Left renal cortex interstitium (tissue), 4 donors: ENCODE measurements at places on chromosomes 1 and 21. TPM values are rescaled to one million over a fixed set of nuclear protein-coding genes. Genes with fewer than 3 reads are reported as not detected.

DNA sequence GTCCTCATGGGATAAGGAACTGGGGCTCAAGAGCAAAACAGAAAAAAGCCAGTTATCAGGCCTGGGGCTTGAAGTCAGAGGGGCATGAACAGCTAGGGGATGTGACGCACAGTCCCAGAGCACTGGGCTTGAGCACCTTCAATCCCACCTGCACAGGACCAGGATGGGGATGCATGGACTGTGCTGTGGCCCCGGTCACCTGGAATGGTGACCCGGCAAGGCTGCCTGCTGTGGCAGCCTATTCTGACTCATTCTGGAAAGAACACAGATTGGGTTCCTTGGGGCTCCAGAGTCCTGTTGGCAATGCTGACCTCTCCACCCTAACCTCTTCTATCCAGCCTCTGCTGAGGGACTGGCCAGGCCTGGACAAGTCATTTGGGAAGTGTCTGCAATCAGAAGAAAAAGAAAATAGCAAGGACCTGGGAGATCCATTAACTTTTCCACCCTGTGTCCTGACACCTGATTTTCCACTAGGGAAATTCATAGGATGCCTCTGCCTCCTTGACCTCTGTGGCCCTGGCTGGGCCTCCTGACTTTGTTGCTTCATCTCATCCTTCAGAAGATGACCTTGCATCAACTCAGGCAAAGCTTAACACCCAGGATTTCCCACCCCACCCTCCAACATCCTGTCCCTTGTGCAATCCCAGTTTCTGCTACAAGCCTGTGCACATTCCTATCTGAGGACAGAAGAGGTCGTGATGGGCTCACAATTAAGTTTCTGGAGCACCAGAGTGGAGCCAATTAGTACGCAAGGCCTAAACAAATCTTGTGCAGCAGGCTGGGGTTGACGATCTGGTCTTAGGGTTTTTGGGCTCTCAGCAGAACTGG, 17.9 kb upstream of the FMOD start:
- DNase-seq, result no peak

DNA sequence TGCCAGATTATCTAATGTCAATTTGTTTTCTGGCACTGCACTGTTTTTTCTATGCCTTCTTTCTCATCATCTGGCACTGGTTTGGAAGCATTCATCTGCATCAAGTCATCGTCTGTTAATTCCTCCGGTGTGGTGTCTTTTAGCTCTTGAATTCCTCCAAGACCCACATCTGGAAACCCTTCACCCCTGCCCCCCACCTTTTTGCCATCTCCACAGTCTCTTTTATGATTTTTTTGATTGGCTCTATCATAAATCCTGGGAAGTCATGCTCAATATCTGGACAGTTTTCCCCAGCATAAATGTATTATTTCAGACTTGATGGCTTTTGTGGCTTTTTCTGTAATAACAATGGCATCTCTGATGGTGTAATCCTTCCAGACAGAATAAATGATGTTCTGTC, 10.4 kb upstream of the KCNK1 start:
- no peak for DNase-seq

DNA sequence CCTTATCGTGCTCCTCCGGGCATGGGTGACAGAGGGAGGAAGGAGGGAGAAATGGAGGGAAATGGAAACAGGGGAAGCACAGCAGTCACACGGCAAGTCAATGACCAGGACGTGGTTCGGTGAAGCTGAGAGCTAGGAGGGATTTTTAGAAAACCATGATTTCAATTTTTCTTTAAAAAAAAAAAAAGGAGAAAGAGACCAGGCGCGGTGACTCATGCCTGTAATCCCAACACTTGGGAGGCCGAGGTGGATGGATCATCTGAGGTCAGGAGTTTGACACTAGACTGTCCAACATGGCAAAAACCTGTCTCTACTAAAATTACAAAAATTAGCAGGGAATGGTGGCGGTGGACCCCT, 776 bp upstream of the TNFRSF9 start:
- no peak for DNase-seq

GRCh38 chr1:941588-942383, 17.3 kb downstream of the NOC2L start:
- no peak for DNase-seq

DNA sequence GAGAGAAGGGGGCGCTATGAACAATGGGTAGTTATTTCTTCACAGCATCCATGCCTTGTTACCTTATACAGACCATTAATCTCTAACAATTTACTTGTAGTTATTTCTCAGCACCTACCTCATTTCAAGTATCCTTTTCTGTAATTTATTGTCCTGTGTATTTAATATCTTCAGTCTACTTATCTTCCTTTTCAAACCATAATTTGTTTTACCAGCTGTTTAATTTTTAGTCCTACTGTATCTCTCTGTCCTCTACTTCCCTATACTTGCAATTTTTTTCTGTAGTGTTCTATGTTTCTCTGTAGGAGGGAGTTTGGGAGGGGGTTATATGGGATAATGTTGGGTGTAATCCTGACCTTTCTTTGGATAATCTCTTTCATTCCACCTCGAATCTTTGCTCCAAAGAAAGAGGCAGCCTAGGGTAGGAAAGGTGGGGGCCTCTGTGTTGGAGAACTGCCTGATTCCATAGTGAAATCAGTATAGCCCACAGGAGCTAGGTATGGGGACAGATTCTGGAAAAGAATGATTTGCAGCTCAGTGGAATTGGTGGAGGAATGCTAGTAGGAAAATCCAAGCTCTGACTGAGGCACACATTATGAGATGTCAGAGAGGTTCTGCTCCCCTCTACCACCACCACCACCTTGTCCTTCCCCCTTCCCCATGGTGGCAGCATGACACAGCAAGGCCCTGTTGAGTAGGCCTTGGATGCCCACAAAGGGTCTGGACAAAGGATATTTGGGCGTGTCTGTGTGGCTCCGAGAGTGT, 642 bp downstream of the MLLT11 start:
- DNase-seq, result no peak

The CFHR4 gene
- polyA plus RNA-seq, result not detected

The SPRR1B gene
- not detected for polyA plus RNA-seq

The KRTAP12-2 gene
- not detected for polyA plus RNA-seq

The PSEN2 gene
- 16.6 TPM for polyA plus RNA-seq

The VN1R5 gene
- polyA plus RNA-seq, result not detected

GRCh38 chr1:2580691-2581090, 5.9 kb upstream of the PRXL2B start:
- DNase-seq, result no peak

DNA sequence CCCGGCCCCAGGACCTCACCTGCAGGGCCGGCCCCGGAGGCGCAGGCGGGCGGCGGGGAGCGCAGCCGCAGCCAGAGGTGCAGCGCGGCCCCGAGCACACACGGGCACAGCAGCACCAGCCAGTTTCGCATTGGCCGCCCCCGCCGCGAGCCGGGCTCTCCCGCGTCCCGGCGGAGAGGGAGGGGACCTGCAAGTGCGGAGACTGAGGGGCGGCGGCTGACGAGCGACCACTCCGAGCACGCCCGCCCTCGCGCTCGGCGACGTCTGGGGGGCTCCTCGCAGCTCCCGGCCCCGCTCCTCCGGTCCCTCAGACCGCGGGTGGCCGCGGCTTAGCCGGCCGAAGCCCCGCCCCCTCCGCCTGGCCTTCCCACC, at the start of gene B3GALNT2:
TSS of gene B3GALNT2 (minus strand) at position 331 of the 372 bp plus-strand sequence. CDS start at position 131, 200 bp downstream.
- no peak for DNase-seq

The EXOC8 gene
- 12.4 TPM for polyA plus RNA-seq

GRCh38 chr1:67376381-67376780, 53.8 kb downstream of the SERBP1 start:
- DNase-seq, result no peak

DNA sequence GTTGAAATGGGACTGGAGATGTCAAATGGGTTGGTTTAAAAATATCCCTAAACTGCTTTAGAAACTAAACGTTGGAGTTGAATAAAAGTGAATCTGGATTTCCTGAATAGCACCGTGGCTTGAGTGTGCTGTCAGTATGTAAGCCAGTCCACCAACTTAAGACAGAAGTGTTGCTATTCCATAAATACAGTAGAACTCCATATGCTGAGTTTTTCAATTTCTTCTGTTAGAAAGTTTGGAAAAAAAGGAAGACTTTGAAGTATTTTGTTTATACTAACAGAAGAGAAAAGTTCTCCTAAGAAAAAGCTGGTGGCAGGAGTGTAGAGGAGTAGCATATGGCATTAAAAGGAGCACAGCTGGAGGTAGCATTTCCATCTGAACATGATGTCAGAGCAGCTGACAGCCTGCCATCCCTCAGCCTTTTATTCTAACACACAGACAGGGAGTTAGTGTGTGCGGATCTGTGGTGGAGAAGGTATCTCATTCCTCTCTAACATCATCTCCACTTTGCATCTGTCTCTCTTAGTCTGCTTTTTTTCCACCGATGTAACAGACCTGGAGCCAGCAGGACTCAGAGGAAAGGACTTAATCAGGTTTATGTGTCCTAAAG, at the start of gene ZBTB18:
TSS of gene ZBTB18 (plus strand) at position 449 of the 610 bp plus-strand sequence. CDS start at position 598, 149 bp downstream.
- no peak for DNase-seq

DNA sequence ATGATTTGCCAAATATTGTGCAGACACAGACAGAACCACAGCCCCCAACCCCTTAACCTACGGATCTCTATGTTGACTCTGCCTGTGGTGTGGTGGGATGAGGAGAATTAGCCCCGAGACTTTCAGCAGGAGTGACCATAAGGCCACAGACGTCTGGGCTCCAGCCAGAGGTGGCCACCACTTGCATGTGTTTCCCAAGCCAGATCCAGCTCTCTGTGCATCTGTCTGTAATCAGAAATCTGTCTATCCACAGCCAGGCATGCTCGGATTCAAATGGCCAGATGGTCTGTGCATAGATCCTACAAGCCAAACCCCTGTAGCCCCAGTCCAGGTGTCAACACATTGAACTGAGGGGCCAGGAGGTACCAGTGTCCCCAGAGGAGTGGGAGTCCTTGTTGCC, 140.6 kb downstream of the SYF2 start:
- DNase-seq, result no peak

DNA sequence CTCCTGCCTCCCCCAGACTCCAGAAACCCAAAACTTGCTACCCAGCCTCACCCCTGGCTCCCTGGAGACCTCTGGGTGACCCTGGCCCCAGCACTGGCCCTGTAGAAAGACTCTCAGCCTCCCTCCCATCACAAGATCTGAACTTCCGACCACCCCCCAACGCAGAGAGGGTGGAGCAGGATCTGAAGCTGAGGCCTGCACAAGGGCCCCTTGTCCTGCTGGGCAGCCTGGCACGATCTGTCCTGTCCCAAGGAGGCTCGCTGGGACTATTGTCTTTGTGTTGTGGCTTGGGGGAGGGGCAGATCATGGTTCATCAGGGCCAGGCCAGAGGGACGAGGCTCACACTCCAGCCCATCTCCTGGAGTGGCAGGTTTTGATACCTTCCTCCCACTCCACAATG, 20.0 kb downstream of the PHLDA3 start:
- no peak for DNase-seq

- DNase-seq, result no peak
Measured at GRCh38 chr1:33715195-33715811, 148.6 kb upstream of the HMGB4 start.

The MAP10 gene
- polyA plus RNA-seq, result 6.3 TPM

The SPRR2F gene
- not detected for polyA plus RNA-seq

DNA sequence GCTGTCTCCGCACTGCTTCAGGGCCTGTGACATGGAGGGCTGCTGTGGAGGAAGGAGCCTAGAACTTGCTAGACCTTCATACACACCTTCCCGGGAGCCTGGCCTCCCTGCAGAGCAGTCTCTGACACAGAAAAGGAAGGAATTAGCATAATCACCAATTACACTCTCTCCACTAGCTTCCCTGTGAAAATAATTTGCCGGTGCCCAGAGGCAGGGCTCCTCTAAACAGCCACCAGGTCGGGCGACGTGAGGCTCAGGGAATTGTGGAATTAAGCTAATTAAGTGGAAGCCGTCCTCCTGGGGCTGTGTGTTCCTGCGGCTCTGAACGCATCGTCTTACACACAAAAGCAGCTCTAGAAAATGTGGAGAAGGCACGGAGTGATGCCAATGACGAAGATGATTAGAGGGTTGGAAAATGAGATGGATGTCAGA, 82.6 kb downstream of the NENF start:
- no peak for DNase-seq

GRCh38 chr1:27831568-27832410, 1.2 kb downstream of the PPP1R8 start:
- DNase-seq, result no peak

DNA sequence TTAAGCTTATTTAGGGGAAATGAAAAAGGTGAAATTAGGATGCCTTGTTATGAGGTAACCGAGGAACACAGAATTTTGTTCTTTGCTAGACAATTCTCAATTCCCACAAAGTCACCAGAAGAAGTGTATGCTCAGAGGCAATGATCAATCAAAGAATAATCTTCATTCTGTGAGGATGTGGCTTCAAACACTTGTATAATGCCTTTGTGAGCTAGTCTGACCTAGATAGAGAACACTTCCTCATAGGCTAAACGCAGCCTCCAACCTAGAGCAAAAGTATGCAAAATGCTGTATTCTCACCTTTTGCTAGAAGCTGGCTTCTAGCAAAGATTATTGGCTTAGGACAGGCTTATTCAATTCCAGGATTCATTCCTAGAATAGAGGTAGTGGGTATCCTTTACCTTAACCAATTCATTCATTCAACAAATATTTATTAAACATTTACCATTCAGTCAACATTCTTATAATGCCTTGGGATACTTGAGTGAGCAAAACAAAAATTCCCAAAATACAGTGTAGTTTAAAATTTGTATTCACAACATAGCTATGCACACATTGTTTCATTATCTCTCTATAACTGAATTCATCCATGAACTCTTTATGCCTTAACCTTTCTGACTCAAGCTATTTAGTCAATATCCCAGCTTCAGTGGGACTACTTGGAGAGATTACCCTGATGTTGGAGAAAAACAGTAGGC, 530.2 kb downstream of the PTPRC start:
- no peak for DNase-seq

GRCh38 chr1:197614916-197615692, 160.2 kb downstream of the DENND1B start:
- DNase-seq, result no peak

GRCh38 chr1:151773702-151774101, 10.4 kb upstream of the MRPL9 start:
- no peak for DNase-seq

DNA sequence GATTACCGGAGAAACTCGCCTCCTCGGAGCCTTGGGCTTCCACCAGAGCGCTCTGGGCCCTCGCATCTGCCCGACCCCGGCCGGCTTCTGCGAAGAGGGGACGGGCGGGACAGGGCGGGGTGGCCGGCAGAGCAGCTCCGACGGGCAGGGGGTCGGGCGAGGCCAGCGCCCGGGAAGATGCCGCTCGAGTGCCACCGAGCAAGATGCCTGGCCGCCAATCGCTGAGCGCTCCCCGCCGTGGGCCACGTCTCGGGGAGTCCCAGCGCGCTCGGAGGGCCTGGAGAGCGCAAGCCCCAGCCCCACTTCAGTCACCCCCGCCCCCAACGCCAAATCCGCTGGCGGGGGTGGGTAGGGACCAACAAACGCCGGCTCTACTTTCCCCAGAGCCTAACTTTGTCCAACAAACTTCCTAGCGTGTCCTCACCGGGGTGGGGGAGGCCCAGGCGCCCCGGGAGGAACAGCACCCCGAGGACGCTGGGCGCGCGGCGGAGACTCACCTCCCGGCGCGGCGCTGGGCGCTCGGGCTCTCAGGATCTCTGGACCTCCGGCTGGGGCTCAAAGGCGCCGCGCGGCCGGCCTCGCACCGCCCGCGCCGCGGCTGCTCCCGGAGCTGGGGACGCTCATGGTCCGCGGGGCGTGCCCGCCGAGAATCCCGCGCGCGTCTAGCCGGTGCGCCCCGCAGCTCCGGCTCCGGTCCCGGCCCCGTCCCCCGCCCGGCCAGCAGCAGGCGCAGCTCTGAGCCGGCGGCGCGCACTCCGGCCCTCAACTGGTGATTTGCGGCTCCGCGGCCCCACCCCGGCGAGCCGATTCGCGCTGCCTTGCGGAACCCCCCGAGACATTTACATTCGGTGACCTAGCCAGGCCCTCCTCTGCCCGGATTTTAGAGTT, at the start of gene BCAR3:
TSS of gene BCAR3 (minus strand) at position 737 of the 888 bp plus-strand sequence. CDS start 6,907 bp downstream, outside the sequence.
- no peak for DNase-seq

The C1orf87 gene
- polyA plus RNA-seq, result 0.29 TPM
